ENCODE measurements at places on chromosomes 2 and 18.

DNA sequence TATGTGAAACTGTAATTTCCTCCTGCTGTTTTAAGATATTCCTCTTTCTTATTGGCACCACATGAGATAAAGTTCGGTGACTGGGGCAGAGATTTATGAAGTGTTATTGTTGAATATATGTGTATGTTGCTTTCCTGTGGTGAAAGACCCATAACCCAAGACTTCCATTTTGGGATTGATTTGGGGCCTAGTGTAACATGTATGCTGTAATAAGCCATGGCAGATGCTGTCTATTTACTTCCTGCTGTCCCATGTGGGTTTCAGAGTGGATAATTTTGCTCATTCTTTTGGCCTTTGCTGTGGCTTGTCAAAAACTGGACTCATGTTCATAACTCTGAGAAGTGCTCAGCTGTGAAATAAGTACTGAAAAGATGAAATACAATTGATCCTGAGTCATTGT, 10.8 kb upstream of the MYO1B start:
- no peak for DNase-seq

GRCh38 chr18:58097121-58097906, 53.3 kb downstream of the NEDD4L start:
- DNase-seq: no peak

DNA sequence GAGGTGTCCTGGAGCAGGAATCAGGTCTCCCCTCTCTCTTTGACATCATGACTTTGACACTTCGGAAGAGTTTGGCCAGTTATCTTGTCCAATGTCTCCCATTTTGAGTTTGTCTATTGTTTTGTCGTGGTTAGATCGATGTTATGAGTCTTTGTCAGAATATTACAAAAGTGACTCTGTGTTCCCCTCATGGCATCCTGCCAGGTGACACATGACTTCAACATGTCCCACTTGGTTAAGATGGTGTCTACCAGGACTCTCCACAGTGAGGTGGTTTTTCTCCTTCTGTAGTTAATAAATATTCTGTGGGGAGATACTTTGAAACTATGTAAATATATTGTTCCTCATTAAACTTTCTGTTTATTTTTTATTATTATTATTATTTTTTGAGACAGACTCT, 76.6 kb upstream of the BZW1 start:
- DNase-seq: no peak

DNA sequence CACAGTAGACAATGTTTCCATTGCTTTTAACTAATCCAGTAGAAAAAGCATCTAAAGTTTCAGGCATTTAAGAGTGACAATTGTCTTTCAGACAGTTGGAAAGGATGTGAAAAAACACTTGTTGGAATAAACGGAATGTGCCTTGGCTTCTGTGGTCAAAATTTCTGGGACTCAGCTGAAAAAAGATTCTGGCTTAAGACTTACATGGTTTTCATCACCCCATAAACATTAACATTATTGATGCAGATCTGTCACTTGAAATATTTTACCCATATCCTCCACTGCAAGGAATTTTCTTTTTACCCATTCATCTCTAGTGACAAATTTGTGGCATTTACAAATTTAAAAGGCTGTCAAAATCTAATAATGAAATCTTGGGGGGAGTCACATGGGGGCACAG, 166.0 kb downstream of the SRBD1 start:
- DNase-seq: no peak

DNA sequence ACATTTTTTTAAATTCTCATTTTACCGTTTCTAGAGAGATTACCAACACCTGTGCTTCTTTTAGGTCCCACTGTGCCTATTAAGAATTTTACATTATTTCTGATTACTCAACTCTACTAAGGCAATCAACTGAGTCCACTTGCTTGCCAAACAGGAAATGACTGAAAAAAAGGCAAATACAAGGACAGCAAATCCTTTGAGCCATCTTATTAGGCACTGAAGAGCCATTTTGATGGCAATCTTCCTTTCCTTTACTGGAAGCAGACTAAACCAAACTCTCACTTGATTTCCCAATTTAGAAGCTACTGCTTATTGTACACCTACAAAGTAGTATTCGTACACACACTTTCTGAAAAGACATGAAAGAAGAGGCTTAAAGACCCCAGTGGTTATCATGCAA, 121.4 kb upstream of the COL3A1 start:
- DNase-seq: no peak

DNA sequence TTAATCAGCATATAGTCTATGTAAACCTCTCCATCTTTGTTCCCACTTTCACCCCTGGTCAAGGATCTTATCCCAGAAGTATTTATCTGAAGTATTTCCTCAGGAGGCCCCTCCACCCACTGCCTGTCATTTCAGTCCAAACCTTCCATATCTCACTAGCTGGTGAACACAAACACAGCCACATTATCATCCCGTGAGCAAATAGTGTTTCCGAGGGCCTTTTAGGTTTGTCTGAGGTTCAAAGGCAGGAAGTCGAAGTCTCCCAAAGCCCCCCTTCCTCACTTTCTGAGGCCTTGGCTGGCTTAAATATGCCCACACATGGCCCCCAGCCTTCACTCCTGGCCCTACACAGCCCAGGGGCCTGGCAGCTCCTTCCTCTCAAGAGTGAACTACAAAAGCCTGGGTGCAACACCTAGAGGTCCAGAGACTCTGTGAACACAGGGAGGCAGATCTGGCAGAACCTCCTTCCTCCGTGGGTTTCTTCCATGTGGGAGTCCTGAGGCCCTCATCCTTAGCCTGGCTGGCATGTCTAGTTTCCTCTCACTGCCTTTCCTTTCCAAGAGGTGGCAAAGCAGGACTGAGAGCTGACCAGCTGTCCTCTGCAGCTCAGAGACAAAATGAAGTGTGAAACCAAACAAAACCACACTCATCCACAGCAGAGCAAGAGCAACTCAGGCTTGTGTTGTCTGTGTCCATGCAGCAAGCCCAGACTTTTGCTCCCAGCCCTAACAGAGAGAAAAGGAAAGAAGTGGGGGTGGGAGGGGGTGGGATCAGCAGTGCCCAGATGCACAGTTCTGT, 264.2 kb downstream of the SS18 start:
- DNase-seq: no peak

- peak; percentile 28 for DNase-seq
Measured at GRCh38 chr2:45567974-45568789, 42.9 kb downstream of the SRBD1 start.

DNA sequence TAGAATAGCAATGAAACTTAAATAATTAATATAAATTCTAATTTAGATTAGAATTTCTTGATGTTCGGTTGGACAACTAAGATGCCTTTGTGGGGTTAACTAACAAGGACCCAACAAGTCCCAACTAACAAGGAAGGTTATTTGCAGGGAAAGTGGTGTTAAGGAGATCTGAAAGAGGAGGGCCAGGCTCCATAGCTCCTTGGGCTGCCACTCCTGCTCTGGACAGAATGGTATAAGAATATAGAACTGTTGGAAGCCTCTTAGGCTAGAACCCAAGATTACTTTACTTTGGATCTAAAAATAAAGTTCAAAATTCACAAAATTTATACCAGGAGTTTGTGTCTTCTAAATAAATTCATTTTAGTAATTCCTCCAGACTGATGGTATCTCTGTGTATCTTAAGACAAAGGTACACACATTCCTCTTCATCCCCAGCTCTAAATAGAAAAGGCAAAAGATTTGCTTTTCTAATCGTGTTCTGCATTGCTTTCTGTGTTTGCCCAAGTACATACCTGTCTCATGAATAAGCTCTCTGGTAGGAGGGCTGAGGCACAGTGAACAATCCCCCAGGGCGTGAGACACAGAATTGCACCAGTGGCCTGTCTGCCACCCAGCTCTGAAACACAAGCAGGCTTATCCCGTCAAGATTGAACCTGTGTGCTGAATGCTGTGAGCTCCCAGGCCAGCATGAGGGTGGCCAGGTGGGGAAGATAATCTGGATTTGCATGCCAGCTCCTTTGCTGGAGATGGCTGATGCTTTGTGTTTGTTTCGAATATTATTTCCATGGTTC, 176.0 kb downstream of the ACKR3 start:
- no peak for DNase-seq
